ENCODE measurements at places on chromosomes 13 and 19.

- DNase-seq, result no peak
These were observed 5.9 kb upstream of the GRAMD1A start for GRCh38 chr19:34994286-34994642.

- no peak for DNase-seq
These were observed 10.4 kb downstream of the ATP4B start for GRCh38 chr13:113647351-113648215.

- DNase-seq, result no peak
These were observed 2.8 kb upstream of the LRRC4B start for GRCh38 chr19:50570997-50571396.

GRCh38 chr19:29478578-29479565 is 46.9 kb upstream of the VSTM2B start:
- DNase-seq, result no peak
